Activated CD4-positive, alpha-beta memory T cell treated with anti-CD3 and anti-CD28 coated beads for 36 hours (primary cell): ENCODE measurements at places on chromosomes 3 and 15. TPM values are rescaled to one million over a fixed set of nuclear protein-coding genes. Genes with fewer than 3 reads are reported as not detected.

The SYNPR gene
- not detected for total RNA-seq

The UTS2B gene
- total RNA-seq: not detected

The PARP3 gene
- total RNA-seq: 13.4 TPM

The UBAP1L gene
- 2.1 TPM for total RNA-seq

The GOLGB1 gene
- total RNA-seq: 26.0 TPM

The SCAMP5 gene
- total RNA-seq: 0.33 TPM

The SLITRK3 gene
- total RNA-seq: not detected

The IGF2BP2 gene
- 0.55 TPM for total RNA-seq

GRCh38 chr3:190319660-190320059 is 2.6 kb downstream of the CLDN1 start:
- peaks cover 19% of the 10 kb centered on the region for H3K4me1 ChIP-seq
- H3K27ac ChIP-seq: no peak overlapping the region
- H3K4me3 ChIP-seq: no peak overlapping the region
- H3K27me3 ChIP-seq: peaks cover 39% of the 10 kb centered on the region

GRCh38 chr3:138066383-138066782 is 49.0 kb downstream of the DZIP1L start:
- no peaks in the 10 kb centered on the region for H3K36me3 ChIP-seq
- H3K27ac ChIP-seq: peak overlapping the region; percentile 58
- no peak overlapping the region for H3K4me3 ChIP-seq
- DNase-seq: peak; percentile 74
- H3K4me1 ChIP-seq: peaks cover 14% of the 10 kb centered on the region

- no peaks in the 10 kb centered on the region for H3K4me1 ChIP-seq
- no peak for DNase-seq
- no peaks in the 10 kb centered on the region for H3K27me3 ChIP-seq
- no peaks in the 10 kb centered on the region for H3K36me3 ChIP-seq
- no peak overlapping the region for H3K27ac ChIP-seq
Measured at GRCh38 chr3:145704020-145704419, 457.0 kb downstream of the PLOD2 start.

GRCh38 chr3:187900993-187901755 is 155.9 kb upstream of the BCL6 start:
- DNase-seq: no peak
- peaks cover 7% of the 10 kb centered on the region for H3K4me1 ChIP-seq
- H3K4me3 ChIP-seq: no peak overlapping the region
- no peaks in the 10 kb centered on the region for H3K27me3 ChIP-seq

DNA sequence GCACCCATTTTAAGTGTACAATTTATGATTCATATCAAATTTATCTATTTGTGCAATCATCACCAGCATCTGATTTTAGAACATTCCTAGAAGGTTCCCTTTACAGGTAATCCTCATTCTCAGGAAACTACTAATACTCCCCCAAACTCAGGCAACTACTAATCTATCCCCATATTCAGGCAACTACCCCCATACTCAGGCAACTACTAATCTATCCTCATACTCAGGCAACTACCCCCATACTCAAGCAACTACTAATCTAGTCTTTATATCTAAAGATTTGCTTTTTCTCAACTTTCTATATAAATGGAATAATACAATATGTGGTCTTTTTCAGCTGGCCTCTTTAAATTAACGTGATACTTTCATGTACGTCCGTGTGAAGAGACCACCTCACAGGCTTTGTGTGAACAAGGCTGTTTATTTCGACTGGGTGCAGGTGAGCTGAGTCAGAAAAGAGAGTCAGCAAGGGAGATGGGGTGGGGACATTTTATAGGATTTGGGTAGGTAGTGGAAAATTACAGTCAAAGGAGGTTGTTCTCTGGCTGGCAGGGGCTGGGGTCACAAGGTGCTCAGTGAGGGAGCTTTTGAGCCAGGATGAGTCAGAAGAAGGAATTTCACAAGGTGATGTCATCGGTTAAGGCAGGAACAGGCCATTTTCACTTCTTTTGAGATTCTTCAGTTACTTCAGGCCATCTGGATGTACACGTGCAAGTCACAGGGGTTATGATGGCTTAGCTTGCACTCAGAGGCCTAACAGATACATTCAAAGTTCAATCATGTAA is 1444.5 kb upstream of the CADM2 start:
- no peaks in the 10 kb centered on the region for H3K36me3 ChIP-seq
- H3K27me3 ChIP-seq: no peaks in the 10 kb centered on the region
- DNase-seq: no peak
- H3K4me1 ChIP-seq: no peaks in the 10 kb centered on the region
- H3K27ac ChIP-seq: no peak overlapping the region
- no peak overlapping the region for H3K4me3 ChIP-seq

GRCh38 chr3:128383316-128384235 is 83.1 kb downstream of the DNAJB8 start:
- no peak overlapping the region for H3K4me3 ChIP-seq
- no peak overlapping the region for H3K27ac ChIP-seq
- H3K36me3 ChIP-seq: no peaks in the 10 kb centered on the region

DNA sequence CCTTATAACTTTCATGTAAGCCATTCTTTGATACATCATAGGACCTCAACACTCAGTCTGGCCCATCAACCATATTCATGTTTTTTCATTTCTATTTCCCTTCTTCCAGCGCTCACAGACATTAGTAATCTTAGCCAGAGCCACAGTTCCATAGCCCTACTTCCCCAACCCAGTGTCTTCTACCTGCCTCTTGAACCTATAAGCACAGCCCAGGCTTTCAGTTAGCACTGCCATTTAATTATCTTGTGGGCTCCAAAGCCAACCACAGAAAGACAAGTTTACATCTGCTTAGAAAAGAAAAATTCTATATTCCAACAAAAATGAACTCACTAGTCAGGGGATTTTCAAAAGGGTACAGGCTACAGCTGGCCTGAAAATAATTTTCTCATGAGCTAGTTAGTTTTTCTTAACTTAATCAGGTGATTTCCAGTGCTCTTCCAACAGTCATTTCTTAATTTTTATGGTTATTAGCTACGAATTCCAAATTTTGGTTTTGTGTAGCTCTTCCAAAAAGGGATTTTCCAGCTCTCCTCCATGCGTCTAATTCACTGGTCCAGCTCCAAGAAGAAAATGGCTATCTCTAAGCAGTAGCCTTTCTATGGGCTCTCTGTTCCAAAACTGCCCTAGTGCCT is 13.7 kb downstream of the CD200 start:
- no peak for DNase-seq
- H3K27ac ChIP-seq: peak overlapping the region; percentile 4
- H3K27me3 ChIP-seq: no peaks in the 10 kb centered on the region
- peaks cover 53% of the 10 kb centered on the region for H3K4me1 ChIP-seq

GRCh38 chr3:181860235-181860634 is 148.5 kb downstream of the SOX2 start:
- H3K4me1 ChIP-seq: no peaks in the 10 kb centered on the region
- no peak overlapping the region for H3K4me3 ChIP-seq
- H3K27ac ChIP-seq: no peak overlapping the region
- H3K27me3 ChIP-seq: no peaks in the 10 kb centered on the region
- H3K36me3 ChIP-seq: no peaks in the 10 kb centered on the region

DNA sequence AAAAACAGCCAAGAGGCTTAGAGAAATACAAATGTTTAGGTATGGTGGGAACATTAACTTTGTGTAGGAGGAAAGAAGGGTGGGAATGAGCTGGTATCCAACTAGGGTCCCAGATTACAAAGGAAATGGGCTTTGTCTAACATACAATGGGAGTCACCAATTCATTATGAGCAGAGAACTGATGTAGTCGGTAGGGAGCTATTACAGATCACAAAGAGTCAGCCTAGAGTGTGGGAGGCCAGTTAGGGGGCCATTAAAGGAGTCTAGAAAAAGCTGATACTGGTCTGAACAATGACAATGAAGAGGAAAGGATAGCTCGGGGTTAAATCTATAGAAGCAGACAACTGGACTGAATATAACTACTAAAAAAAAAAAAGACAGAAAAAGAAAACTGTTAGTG is 15.5 kb downstream of the ANO10 start:
- no peak overlapping the region for H3K4me3 ChIP-seq
- H3K27ac ChIP-seq: no peak overlapping the region
- no peaks in the 10 kb centered on the region for H3K4me1 ChIP-seq
- peaks cover 5% of the 10 kb centered on the region for H3K36me3 ChIP-seq

DNA sequence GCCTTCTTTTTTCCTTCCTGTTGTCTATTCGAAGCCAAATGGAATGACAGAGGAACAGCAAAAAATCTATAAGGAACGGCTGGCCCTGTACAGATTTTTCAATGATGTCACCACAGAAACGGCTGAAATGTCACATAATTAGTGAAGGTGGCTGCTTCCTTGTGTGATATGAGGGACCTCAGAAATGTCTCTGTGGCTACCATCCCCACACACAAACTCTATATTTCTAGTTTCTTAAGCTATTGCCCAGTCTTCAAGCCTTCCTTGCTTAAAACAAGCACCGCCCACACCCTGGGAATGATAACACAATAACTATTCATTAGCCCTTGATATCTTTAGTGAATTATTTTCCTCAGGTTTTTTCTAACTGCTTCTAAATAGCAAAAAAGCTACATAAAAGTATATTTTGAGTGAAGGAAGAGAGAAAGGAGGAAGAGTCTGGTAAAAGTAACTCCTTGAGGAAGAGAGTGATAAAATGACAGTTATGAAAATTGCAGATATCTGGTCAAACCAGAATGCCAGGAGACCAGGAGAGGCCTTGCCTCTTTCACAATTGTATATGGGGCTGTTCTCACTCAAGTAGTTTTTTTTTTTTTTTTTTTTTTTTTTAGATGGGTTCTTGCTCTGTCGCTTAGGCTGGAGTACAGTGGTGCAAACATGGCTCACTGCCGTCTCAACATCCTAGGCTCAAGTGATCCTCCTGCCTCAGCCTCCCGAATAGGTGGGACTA is 38.7 kb downstream of the FMN1 start:
- no peak overlapping the region for H3K27ac ChIP-seq
- H3K27me3 ChIP-seq: peaks cover 11% of the 10 kb centered on the region
- peaks cover 3% of the 10 kb centered on the region for H3K4me1 ChIP-seq
- no peak overlapping the region for H3K4me3 ChIP-seq
- no peak for DNase-seq
- H3K36me3 ChIP-seq: no peaks in the 10 kb centered on the region

- peaks cover 64% of the 10 kb centered on the region for H3K36me3 ChIP-seq
- H3K27me3 ChIP-seq: no peaks in the 10 kb centered on the region
- DNase-seq: no peak
- H3K4me1 ChIP-seq: peaks cover 6% of the 10 kb centered on the region
- H3K4me3 ChIP-seq: no peak overlapping the region
Measured at GRCh38 chr3:128625409-128625945, 25.1 kb downstream of the RPN1 start.

DNA sequence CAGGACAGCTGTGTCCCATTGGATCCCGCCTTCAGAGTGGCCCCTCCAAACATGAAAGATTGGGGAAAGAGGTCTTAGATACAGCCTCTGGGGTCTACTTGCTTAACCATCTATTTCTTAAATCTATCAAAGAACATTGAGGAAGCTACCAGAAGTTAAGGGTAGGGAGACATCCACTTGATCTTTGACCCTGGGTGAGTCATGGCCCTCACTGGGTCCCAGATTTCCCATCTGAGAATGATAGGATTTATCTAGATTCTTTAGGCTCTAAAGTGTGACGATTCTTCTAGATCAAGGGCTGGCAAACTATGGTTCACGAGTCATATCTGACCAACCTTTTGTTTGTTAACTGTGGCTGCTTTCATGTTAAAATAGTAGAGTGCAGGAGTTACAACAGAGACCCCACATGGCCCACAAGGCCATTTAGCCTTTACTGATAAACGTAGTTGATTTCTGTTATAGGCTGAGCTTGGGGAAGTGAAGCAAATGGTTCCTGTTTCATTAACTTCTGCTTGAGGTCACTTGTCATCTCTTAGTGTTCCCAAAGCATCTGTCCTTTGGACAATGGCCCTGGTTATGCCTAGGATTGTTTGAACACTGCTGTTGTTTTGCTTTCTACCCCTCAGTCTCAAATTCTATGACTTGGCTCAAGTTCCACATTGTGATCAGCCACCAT is 8.0 kb downstream of the MUC13 start:
- H3K27ac ChIP-seq: no peak overlapping the region
- H3K36me3 ChIP-seq: no peaks in the 10 kb centered on the region
- no peaks in the 10 kb centered on the region for H3K4me1 ChIP-seq
- H3K4me3 ChIP-seq: no peak overlapping the region

DNA sequence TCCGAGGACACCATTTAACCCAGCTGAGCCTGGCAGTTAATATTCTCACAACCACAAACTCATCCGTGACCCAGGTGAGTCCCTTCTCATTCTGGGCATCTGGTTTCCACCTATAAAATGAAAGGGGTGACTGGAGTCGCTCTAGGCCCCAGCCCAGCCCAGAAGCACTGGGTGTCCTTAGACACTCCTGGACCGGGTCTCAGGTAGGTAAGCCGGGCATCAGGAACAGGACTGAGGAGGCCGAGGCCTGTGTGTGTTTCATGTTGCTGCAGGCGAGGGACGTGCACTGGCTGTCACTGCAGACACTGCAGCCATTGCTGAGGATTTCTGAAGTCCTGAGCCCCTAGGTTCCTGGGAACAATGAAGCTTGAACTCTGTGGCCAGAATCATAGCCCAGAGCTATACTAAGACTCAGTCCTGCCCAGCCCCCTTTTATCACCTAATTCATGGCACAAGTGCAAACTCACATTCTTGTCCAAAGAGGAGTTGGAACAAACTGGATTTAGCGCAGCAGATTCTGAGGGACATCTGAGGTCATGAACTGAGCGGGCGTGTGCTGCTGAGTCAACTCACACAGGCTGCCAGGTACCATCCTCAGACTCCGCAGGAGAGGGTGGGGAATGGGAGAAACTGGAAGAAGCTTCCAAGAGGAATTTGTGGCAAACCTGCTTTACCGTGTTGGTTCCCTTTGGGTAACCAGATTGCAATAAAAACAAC is 184.9 kb downstream of the FAM43A start:
- peaks cover 16% of the 10 kb centered on the region for H3K27me3 ChIP-seq
- H3K36me3 ChIP-seq: no peaks in the 10 kb centered on the region
- no peak overlapping the region for H3K27ac ChIP-seq
- H3K4me1 ChIP-seq: no peaks in the 10 kb centered on the region
- H3K4me3 ChIP-seq: no peak overlapping the region
- no peak for DNase-seq

- H3K27me3 ChIP-seq: peaks cover 2% of the 10 kb centered on the region
- no peaks in the 10 kb centered on the region for H3K4me1 ChIP-seq
- H3K27ac ChIP-seq: no peak overlapping the region
- no peak overlapping the region for H3K4me3 ChIP-seq
- no peaks in the 10 kb centered on the region for H3K36me3 ChIP-seq
Measured at GRCh38 chr15:55515491-55515890, 7.5 kb upstream of the DNAAF4 start.

DNA sequence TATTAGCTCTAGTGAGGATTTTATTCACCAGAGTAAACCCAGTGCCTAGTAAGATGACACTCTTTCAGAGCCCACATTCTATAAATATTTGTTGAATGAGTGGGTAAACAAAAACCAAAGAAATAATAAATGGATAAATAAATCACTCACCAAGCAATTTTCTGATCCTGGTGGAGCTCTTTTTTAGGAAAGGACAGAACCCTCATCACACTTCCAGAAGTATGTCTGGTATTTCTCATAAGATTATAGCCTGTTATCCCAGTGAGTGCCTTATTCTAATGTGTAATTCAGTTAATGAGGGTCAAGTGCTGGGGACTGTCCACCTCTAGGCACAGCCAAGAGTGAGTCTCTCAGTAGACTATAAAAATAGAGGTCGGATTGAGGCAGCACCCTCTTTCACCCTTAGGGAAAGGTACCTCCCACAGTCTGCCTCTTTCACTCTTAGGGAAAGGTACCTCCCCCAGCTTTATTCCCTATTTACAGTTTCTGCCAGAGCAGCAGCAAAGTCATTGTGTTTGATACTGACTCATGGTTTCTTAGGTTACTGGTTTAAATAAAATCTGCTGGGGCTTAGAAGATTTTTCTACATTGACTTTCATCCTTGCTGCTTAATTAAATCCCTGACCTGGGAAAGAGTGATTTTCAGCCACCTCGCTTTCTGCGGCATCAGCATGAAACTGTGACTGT is 145.0 kb downstream of the STAC start:
- H3K27me3 ChIP-seq: peaks cover 4% of the 10 kb centered on the region
- no peaks in the 10 kb centered on the region for H3K36me3 ChIP-seq
- DNase-seq: no peak
- no peaks in the 10 kb centered on the region for H3K4me1 ChIP-seq
- no peak overlapping the region for H3K27ac ChIP-seq
